Chondrocyte (in vitro differentiated cells): ENCODE measurements at places on chromosomes 2 and 18. TPM values are rescaled to one million over a fixed set of nuclear protein-coding genes. Genes with fewer than 3 reads are reported as not detected.

DNA sequence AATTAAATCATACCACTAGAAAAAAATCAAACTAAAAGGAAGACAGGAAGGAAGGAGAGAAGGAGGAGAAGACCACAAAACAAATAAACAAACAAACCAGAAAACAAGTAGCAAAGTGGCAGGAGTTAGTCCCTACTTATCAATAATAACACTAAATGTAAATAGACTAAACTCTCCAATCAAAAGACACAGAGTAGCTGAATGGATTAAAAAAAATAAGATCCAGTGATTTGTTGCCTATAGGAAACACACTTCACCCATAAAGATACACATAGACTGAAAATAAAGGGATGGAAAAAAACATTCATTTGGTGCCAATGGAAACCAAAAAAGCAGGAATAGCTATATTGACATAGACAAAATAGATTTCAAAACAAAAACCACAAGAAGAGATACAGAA, 23.4 kb upstream of the BAZ2B start:
- no peak overlapping the region for H3K4me3 ChIP-seq
- no peak overlapping the region for H3K27ac ChIP-seq
- peaks cover 29% of the 10 kb centered on the region for H3K4me1 ChIP-seq
- H3K27me3 ChIP-seq: no peaks in the 10 kb centered on the region
- no peak for DNase-seq

GRCh38 chr18:49006641-49007454, 56.1 kb upstream of the SMAD7 start:
- H3K4me3 ChIP-seq: no peak overlapping the region
- peak; percentile 36 for DNase-seq
- no peak overlapping the region for H3K27ac ChIP-seq
- peaks cover 8% of the 10 kb centered on the region for H3K4me1 ChIP-seq

GRCh38 chr2:170455617-170456426, 259.3 kb upstream of the SP5 start:
- H3K4me1 ChIP-seq: no peaks in the 10 kb centered on the region
- no peak for DNase-seq
- peaks cover 2% of the 10 kb centered on the region for H3K27me3 ChIP-seq

DNA sequence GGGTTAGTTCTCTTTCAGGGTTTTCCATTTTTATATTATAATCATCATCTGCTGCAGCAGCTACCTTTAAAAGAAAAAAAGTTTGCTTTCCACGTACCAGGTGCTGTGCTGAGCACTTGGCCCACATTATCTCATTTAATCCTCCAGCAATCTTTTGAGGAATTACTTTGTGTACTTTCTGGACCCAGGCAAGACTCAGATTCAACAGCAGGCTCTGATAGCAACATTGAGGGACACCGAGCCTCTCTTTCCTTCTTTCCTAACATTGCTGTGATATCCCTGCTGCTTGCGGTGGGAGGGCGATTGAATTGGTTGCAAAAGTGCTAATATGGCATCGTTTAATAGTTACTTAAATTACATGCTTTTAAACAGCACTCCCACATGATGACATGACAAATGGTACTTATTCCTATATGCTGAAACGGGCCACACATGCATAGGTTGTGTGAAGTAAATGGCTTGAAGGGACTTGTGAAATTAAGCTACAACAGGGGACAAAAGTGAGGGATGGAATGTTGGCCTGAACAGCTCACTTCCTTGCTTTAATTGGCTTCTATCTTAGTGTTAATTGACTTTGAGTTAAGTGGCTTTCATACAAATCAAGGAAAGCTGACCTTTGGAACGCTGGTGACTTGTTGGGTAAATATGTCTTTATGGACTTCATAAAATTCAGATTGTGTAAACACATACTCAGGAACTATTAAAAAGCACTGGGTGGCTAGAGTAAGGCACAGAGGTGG, 21.2 kb downstream of the SPRED2 start:
- no peaks in the 10 kb centered on the region for H3K27me3 ChIP-seq
- H3K36me3 ChIP-seq: no peaks in the 10 kb centered on the region
- peaks cover 16% of the 10 kb centered on the region for H3K4me1 ChIP-seq

Gene DGUOK
- 58.1 to 60.8 TPM (median 58.9 TPM) in 3 replicates for total RNA-seq

DNA sequence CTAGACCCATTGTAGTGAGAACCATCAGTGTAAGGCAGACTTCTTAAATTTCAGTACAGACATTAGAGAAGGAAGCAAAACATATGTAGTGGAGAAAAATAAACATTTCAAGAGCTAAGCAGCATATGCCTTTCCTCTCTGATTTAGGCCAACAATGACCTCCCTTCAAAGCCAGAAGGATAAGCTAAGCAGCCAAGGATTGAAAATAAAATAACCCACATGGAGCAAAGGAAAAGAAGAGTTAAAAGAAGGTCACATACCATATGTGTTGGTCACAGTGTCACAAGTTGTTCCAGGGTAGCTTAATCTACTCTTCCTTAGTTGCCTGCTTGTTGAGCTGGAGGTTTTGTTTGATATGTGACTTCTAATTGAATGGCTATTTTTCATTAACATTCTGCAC, 15.6 kb upstream of the LAMA1 start:
- no peaks in the 10 kb centered on the region for H3K36me3 ChIP-seq
- H3K27me3 ChIP-seq: peaks cover 2% of the 10 kb centered on the region
- H3K27ac ChIP-seq: no peak overlapping the region
- no peak for DNase-seq

DNA sequence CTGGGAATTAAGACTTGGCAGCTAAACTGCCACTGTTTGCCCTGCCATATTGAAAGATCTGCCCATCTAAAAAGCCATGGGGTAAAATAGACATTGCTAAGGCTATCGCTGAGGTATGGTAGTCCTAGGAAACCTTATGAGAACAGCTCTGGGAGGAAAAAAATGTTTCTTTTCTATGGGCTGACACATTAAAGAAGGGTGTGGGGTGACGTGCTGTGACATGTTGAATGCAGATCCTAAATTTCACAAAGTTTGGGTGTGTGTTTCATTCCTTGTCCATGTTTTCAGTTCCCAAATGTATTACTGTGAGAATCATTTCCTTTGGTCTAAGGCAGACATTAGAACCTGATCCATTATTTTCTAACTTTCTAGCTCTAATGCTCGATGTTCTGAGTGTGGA, 766.4 kb downstream of the BCL11A start:
- DNase-seq: no peak
- peaks cover 10% of the 10 kb centered on the region for H3K27me3 ChIP-seq
- H3K36me3 ChIP-seq: no peaks in the 10 kb centered on the region
- H3K4me1 ChIP-seq: no peaks in the 10 kb centered on the region

- no peaks in the 10 kb centered on the region for H3K27me3 ChIP-seq
- peaks cover 50% of the 10 kb centered on the region for H3K4me1 ChIP-seq
- H3K36me3 ChIP-seq: no peaks in the 10 kb centered on the region
- H3K4me3 ChIP-seq: peak overlapping the region; percentile 38
- DNase-seq: no peak
Measured at GRCh38 chr2:33033606-33034081, 86.9 kb downstream of the LTBP1 start.

DNA sequence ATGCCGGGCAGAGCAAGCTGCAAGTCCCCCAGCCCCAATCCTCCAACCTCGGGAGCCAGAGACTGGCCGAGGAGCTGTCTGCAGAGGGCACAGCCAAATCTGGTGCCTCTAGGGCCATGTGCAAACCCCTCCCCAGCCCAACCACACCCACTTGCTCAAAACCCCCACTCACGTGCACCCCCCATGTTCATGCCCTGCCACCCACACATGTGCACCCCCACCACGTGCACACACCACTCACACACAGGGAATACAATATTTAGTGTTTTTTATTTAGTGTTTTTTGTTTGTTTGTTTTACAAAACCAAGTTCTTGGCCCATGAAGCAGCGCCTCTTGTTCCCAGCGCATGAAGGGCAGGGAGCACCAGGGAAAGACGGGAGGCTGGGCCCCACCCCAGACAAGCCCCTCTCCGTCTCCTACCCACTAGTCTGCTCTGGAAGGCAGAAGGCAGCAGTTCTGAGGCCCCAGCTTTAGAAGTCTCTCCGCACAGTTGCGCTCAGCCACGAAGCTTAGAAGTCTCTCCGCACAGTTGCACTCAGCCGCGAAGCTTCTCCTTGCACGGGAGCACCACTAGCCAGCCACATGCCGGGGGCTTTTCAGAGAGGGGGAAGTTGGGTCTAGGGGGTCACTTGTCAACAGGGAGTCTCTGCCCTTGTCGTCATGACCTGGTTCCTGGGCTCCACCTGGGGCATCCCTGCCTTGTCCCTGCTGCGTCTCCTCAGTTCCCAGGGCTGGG, 276.1 kb upstream of the HDAC4 start:
- H3K36me3 ChIP-seq: no peaks in the 10 kb centered on the region
- peaks cover 21% of the 10 kb centered on the region for H3K27me3 ChIP-seq
- H3K27ac ChIP-seq: no peak overlapping the region
- no peak overlapping the region for H3K4me3 ChIP-seq
- no peak for DNase-seq

DNA sequence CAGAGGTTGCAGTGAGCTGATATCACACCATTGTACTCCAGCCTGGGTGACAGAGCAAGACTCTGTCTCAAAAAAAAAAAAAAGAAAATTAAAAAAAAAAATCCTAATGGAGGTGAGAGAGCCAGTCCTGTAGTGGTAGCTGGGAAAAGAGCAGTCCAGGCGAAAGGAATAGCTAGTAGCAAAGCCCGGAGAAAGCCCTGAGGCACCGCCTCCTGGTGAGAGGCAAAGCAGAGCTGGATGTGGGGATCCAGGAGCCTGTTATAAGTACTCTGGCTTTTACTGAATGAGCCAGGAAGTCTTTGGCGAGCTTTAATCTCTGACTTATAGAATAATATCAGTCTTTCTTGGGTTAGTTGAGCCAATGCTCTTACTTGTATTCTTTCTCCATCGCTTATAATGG, 6.6 kb upstream of the KLHL23 start:
- no peak for DNase-seq
- no peaks in the 10 kb centered on the region for H3K27me3 ChIP-seq
- H3K36me3 ChIP-seq: no peaks in the 10 kb centered on the region
- H3K27ac ChIP-seq: no peak overlapping the region
- H3K4me3 ChIP-seq: no peak overlapping the region

DNA sequence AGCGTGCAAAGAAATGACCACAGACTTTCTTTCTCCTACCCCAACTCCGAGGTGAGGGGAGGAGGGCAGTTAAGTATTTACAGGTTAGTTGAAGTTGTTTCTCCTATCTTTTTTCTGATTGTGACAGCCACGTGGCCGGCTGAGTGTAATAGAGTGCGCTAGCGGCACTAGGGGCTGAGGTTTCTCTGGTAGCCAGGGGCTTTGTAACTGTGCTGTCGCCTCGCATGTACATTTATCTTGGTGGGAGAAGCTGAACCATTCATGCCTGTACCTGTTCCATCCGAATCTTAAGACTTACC, 214.1 kb upstream of the STON1 start:
- peaks cover 2% of the 10 kb centered on the region for H3K36me3 ChIP-seq
- peak overlapping the region; percentile 94 for H3K4me3 ChIP-seq
- DNase-seq: no peak
- H3K4me1 ChIP-seq: peaks cover 15% of the 10 kb centered on the region
- peak overlapping the region; percentile 99 for H3K27ac ChIP-seq
- H3K27me3 ChIP-seq: no peaks in the 10 kb centered on the region

Gene GPR155
- 11.6 to 15.3 TPM (median 12.8 TPM) in 3 replicates for total RNA-seq

Gene RUFY4
- not detected in 3 replicates for total RNA-seq

Gene TRAF3IP1
- total RNA-seq: 15.1 to 21.1 TPM (median 15.8 TPM) in 3 replicates

GRCh38 chr2:42123426-42123825, 45.7 kb upstream of the EML4 start:
- peaks cover 44% of the 10 kb centered on the region for H3K4me1 ChIP-seq
- H3K4me3 ChIP-seq: no peak overlapping the region
- H3K27me3 ChIP-seq: no peaks in the 10 kb centered on the region
- no peak for DNase-seq

DNA sequence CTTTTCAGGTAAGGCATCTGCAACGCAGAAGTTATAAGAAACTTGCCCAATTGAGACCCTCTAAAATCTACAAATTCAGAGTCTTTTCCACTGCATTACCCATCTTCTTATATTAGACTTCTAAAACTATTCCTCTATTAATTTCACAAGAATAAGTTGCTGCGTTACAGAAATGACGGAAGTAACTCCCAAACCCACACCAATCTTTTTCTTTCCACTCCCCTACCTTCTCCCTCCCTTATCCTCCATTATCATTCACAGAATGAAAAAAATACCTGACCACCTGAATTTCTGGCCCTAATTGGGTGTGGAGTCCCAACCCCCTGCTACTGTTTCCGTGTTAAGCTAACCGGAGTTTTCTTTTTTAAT, 689 bp downstream of the RPRD1A start:
- H3K27ac ChIP-seq: peak overlapping the region; percentile 96
- peaks cover 28% of the 10 kb centered on the region for H3K4me1 ChIP-seq
- peaks cover 3% of the 10 kb centered on the region for H3K36me3 ChIP-seq
- no peak for DNase-seq

Gene NFATC1
- total RNA-seq: 7.1 to 12.5 TPM (median 7.3 TPM) in 3 replicates

- no peaks in the 10 kb centered on the region for H3K36me3 ChIP-seq
- no peaks in the 10 kb centered on the region for H3K27me3 ChIP-seq
- H3K27ac ChIP-seq: no peak overlapping the region
- no peak overlapping the region for H3K4me3 ChIP-seq
- DNase-seq: no peak
Measured at GRCh38 chr18:3329872-3330271, 67.9 kb downstream of the MYL12B start.

Gene CFAP65
- total RNA-seq: not detected in 3 replicates

DNA sequence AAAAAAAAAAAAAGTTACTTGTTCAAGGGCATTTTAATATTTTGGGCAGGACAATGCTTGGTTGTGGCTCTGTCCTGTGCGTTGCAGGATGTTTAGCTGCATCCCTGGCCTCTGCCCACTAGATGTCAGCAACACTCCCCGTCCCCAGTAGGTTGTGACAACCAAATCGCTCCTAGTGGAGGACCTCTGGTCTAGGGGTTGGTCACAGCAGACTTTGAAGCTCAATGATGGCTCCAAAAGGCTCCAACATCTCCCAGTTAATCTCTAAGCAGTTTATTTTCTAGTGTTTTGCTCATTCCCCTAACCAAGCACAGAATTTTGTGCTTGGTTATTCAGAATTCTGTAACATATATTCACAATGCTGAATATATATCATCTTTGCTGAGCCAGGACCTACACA, 67.0 kb downstream of the CHRNA1 start:
- H3K27ac ChIP-seq: no peak overlapping the region
- H3K4me1 ChIP-seq: no peaks in the 10 kb centered on the region
- no peak for DNase-seq
- no peaks in the 10 kb centered on the region for H3K36me3 ChIP-seq
- no peak overlapping the region for H3K4me3 ChIP-seq
- peaks cover 21% of the 10 kb centered on the region for H3K27me3 ChIP-seq

DNA sequence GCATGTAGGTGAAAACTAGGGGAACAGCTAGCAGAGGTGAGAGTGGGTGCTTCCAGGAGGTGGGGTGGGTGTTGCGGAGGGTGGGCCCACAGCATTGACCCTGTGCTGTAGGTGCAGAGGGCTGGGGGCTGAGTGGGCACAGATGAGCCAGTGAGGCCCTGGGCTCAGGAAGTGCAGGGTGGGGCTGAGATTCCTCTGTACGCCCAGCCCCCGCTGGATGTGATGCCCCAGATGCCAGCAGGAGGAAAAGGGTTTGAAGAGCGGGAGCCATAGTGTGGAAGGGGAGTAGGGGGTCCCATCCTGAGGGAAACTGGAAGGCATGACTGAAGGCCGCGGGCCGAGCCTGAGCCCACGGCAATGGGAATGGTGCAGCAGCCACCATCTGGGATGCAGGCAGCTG, 14.1 kb upstream of the OTOS start:
- no peak overlapping the region for H3K27ac ChIP-seq
- DNase-seq: peak; percentile 55
- H3K4me3 ChIP-seq: no peak overlapping the region
- H3K36me3 ChIP-seq: peaks cover 3% of the 10 kb centered on the region
- peaks cover 20% of the 10 kb centered on the region for H3K27me3 ChIP-seq
- peaks cover 3% of the 10 kb centered on the region for H3K4me1 ChIP-seq

Gene TXNL1
- 57.5 to 59.7 TPM (median 57.6 TPM) in 3 replicates for total RNA-seq
